ENCODE measurements at places on chromosomes 3 and 15.

DNA sequence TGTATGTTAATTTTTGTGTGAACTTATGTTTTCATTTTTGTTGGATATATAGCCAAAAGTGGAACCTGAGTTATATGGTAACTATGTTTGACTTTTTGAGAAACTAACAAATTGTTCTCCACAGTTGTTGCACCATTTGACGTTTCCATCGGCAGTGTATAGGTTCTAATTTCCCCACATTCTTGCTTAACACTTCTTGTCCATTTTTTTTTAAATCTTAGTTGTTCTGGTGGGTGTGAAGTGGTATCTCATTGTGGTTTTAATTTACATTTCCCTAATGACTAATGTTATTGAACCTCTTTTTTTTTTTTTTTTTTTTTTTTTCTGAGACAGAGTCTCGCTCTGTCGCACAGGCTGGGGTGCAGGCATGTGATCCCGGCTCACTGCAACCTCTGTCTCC lies 8.0 kb downstream of the NISCH start:
- no peak for DNase-seq

GRCh38 chr3:139299261-139300132 lies 44.3 kb upstream of the MRPS22 start:
- no peak for DNase-seq

DNA sequence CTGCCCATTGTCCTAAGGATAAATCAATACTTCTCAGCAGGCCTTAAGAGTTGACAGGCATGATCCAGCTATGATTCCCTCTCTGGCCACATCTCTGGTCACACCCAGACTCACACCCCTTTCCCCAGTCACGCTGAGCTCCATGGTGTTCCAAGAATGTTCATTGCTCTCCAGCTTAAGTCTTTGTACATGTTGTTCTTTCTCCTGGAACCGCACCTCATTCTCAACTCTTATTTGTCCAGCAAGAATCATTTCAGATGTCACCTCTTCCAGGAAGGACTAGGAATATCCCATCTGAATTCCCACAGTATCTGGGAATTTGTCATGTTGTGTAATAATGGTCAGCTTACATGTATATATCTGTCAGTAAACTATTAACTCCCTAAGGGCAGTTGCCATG lies 118.3 kb upstream of the GALNT15 start:
- no peak for DNase-seq

DNA sequence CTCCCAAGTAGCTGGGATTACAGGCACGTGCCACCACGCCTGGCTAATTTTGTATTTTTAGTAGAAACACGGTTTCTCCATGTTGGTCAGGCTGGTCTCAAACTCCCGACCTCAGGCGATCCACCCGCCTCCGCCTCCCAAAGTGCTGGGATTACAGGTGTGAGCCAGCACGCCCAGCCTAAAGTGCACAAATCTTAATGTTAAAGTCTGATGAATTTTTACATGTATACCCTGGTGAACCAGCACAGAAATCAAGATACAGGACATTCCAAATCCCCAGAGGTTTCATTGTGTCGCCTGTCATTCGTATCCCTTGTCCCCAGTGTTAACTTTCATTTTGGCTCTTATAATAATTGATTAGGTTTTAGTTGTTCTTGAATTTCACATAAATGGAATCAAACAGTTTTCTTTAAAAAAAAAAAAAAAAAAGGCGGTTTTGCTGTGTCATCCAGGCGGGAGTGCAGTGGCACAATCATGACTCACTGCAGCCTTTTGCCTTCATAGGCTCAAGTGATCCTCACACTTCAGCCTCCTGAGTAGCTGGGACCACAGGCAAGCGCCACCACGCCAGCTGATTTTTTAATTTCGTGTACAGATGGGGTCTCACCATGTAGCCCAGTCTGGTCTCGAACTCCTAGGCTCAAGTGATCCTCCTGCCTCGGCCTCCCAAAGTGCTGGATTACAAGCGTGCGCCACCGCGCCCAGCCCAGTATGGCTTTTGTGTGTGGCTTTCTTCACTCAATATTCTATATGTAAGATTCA lies 1.5 kb upstream of the TM4SF19 start:
- no peak for DNase-seq

GRCh38 chr15:37253877-37254276 lies 153.5 kb upstream of the MEIS2 start:
- DNase-seq = no peak

GRCh38 chr3:12356996-12357395 lies 68.1 kb downstream of the PPARG start:
- no peak for DNase-seq

GRCh38 chr3:136353461-136353860 lies 103.3 kb downstream of the PCCB start:
- DNase-seq = no peak

- DNase-seq = no peak
Observed at GRCh38 chr3:64353226-64353625, 128.0 kb upstream of the PRICKLE2 start.

GRCh38 chr3:11583638-11584046 lies 60.1 kb downstream of the VGLL4 start:
- no peak for DNase-seq

GRCh38 chr15:61227269-61227949 lies 1.7 kb downstream of the RORA start:
- DNase-seq = peak; percentile 10

- DNase-seq = no peak
Observed at GRCh38 chr3:122091602-122092295, 36.6 kb downstream of the CD86 start.

DNA sequence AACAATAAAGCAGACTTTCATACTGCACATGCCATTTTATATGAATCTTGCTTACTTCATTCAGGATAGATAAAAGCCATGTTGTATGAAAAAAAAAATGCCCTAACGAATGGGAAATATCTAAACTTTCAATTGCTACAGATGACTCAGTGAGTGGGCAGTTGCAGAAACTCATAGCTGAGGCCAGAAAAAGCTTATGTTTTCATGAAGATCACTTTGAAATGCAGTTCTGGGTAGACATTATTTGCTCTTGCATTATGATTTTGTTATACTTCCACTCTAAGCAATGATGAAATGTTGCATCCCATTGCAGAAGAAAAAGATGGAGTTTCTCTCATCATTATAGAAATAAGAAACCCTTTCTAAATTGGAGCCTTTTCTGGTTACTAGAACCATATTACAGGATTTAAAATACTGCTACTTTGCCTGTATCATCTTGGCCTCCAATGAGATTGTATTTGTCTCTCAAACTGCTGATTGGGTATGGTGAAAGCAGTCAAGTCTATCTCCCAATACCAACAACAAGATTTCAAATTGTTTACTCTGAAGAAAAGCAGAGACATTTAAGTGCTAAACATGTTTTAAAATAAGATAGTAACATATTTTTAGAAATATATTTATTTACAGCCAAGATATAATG lies 17.0 kb downstream of the PEAK1 start:
- DNase-seq = no peak

GRCh38 chr3:147218965-147219364 lies 187.4 kb downstream of the ZIC4 start:
- DNase-seq = no peak

GRCh38 chr15:33242669-33243191 lies 48.2 kb upstream of the FMN1 start:
- no peak for DNase-seq

- no peak for DNase-seq
Observed at GRCh38 chr3:69294014-69294766, 91.7 kb downstream of the FRMD4B start.

DNA sequence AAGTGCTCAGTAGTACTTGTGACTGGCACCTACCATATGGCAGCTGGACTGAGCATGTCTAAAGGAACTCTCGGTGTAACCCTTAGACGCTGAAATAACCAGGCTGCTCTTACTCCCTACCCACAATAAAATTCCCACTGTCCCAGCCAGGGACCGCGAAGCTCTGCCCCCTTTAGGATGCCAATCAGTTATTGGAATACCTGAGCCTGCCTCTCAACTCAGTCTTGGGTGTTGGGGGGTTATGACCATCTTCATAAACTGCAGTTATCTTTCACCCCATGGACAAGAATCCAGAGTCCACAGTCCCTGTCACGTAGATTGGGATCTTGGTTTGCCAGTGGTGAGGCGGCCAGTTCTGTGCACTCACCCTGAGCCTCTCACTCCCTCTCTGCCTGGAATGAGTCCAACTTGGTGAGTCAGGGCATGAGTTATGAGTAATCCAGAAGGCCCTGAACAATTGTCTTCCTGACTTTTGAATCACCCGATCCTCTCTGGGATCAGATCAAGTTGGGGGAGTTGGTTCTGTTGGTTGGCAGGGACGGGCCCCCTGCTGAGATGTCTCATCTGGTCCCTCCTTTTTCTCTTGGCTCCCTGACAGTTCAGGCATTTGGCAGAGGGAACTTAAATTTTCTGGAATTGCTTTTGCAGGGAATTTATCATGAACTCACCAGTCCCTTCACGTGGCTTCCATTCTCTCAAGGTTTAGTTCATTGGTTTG lies 120.1 kb upstream of the UBE2E1 start:
- DNase-seq = peak; percentile 2

GRCh38 chr3:53821631-53822121 lies 24.5 kb downstream of the CHDH start:
- DNase-seq = no peak

DNA sequence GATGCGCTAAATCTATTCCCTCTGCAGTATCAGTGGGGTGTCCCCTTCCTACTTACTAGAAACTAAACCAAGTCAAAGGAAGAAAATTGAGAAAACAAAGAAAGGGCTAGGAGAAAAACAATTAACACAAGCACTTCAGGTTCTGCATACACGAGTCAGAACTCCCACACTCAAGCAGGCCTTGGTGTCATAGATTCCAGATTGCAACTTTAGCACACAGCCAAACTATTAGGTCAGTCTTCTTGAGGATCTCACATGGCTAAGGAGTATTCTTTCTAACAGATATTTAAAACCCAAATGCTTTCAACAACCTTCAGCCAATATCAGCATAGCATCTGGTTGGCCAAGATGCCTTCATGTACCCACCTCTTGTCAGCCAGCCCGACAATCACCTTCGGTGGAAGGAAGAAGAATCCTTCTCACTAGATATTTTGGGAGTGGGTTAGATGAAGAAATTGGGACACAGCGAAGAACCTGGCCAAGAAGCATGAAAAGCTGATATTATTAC lies 340.0 kb downstream of the VPS13C start:
- no peak for DNase-seq

- no peak for DNase-seq
Observed at GRCh38 chr3:13343601-13344000, 76.5 kb downstream of the NUP210 start.

GRCh38 chr3:196914866-196915265 lies 27.5 kb downstream of the NCBP2 start:
- no peak for DNase-seq

GRCh38 chr3:36475558-36475957 lies 95.3 kb downstream of the STAC start:
- no peak for DNase-seq

- DNase-seq = peak; percentile 32
Observed at GRCh38 chr3:181623924-181624694, 87.6 kb upstream of the SOX2 start.

DNA sequence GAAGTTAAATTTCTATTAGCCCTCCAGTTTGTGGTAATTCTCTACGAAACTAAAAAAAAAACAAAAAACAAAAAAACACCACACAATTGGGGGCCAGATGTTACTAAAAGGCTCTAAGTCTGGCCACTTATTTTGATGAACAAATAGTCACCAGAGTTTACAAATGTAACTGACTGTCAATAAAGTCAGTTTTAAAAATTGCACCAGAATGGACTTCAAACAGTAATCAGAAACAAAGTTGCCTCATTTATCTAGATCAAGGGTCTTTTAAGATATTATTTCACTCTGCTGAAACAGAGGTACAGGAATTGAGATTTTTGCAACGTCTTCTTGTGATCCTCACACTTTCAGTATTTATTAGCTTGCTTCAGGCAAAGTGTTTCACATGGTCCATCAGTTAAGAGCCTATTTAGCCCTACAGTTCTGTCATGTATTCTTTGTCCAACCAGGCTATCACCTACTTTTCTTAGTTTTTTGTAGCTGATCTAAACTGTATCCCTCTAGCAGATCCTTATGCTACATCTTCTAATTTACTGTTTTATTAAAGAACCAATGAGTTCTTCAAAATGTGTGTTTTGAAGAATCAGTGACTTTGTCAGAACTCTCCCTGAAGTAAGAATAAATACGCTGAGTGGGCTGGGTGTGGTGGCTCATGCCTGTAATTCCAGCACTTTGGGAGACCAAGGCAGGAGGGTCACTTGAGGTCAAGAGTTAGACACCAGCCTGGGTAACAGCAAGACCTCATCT lies 74.7 kb downstream of the ANKRD28 start:
- no peak for DNase-seq
